SK-N-SH (cell line): ENCODE measurements at places on chromosomes 11 and 22. TPM values are rescaled to one million over a fixed set of nuclear protein-coding genes. Genes with fewer than 3 reads are reported as not detected.

Gene HSPB2
- not detected in 2 replicates for polyA plus RNA-seq

Gene LRRN4CL
- 0.08 and 0.10 TPM in 2 replicates for polyA plus RNA-seq

DNA sequence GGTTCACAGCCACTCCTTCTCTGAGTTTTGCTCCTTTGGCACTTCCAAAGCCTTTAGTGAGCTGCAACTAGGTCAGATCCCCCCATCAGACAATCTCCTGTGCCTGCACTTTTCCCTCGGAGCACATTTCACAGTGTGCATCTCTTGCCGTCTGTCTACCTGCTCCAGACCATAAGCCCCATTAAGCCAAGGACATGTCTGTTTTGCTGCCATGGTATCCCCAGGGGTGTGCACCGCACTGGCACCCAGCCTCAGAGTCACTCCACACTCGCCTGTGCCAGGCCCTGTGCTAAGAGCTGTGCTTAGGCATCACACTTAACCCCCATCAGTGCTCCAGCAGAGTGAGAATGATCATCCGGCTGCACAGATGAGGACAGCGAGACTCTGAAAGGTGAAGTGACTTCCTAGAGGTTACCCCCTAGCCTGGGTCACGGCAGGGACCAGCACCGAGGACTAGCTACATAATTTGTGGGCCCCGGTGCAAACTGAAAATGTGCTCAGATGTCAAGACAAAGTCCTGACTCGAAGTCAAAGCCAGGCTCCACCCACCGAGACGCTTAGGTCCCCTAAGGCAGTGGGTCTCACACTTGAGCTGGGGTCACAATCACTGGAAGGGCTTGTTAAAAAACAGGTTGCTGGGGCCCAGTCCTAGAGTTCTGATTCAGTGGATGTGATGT lies 33.9 kb downstream of the ARRB1 start:
- H3K4me3 ChIP-seq = no peak overlapping the region
- no peaks in the 10 kb centered on the region for H3K27me3 ChIP-seq
- peaks cover 20% of the 10 kb centered on the region; the same call in 1 of the 2 replicates for H3K4me1 ChIP-seq
- H3K36me3 ChIP-seq = no peaks in the 10 kb centered on the region

DNA sequence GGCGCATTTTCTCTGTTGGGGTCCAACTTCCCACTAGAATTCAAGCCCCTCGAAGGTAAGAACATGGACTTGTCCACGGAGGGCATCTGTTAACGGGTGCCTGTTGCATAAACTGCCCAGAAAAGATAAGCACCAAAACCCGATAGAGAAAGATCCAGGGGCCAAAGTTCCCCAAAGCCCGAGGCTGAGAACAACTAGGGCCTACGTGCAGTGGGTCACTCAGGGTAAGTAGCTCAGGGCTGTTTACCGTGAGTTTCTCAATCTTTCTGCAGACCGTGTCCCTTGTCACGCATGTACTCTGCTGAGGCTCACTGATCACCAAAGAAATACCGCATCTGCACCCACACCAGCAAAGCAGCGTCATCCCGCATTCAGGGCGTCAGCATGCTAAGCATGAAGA lies 24.4 kb downstream of the PGA5 start:
- DNase-seq = no peak
- H3K27me3 ChIP-seq = no peaks in the 10 kb centered on the region
- no peaks in the 10 kb centered on the region for H3K4me1 ChIP-seq
- H3K4me3 ChIP-seq = no peak overlapping the region

DNA sequence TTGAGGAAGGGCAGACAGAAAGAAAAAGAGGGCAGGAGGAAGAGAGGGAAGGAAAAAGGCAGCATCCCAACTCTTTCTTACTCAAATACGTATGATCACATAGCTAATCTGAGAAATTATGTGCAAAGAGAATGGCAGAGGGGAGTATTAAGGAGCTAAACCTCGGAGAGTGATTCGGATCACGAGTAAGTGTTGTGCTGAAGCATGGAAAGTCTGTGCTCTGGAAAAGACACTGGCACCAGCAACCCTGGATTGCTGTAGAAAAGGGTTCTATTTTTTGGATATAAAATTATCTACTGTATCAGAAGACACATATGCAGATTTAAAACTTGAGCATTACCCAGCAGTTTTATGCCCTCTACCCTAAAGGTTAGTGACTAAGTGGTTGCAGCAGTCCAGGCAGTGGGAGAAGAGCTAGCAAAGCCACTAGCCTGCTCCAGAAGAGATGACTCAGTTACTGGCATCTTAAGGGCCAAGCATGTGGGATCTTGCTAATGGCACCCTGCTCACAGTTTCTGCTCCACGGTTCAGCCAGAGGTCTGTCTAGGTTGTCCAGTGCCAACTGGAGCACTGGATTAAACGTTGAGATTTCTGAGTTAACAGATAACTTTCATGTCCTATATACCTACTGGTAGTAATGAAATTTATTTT lies 151.7 kb downstream of the SWAP70 start:
- peaks cover 11% of the 10 kb centered on the region for H3K36me3 ChIP-seq
- peaks cover 1% of the 10 kb centered on the region for H3K4me1 ChIP-seq
